ENCODE measurements at places on chromosomes 3 and 15.
A peak's percentile ranks its signal among the peaks of the same experiment; 100 is the strongest.

- no peak for DNase-seq
Measured at GRCh38 chr3:49641292-49641691, 32.9 kb upstream of the APEH start.

DNA sequence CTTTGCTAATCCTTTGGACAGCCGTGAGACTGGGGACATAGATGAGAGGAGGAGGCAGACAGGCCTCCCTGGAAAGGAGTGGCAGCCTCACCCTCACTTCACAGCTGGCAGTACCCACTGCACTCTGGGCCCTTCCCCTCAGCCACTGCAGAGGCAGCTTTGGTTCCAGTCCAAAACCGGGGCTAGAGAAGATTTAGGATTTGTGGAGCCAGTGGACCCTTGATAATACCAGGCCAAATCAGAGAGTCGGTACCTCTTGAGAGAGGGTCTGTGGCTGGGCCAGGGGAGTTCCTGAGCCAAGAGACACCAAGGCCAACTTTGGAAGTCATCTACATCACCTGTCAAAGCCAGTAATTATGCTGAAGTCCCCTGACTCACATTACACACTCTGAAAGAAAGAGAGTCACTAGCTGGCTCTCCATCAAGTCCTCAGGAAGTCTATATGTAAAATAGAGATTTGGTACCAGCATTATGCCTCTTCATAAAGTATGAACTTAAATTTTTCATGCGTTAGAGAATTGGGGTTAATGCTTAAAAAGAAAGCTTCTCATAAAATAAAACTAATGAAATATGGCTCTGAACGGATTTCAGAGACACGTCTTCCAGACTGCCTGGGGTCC, 244.1 kb upstream of the SEMA6D start:
- DNase-seq, result peak; percentile 2

DNA sequence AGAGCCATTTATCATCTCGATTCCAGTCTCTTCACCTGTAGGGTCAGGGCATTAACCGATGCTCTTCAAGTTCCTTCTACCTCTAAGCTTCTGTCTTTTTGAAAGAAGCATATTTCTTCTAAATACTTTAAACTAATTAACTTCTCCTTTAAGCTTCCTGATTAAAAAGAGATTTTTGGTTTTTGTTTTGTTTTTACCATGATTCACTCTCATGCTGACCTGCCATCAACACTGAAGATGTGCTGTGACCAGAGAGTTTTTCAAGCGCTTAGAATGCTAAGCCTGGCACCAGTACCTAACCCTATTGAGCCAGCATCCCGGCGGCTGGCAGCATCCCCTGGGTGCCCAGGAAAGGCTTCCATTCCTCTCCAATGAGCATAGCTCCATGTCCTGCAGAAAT, 89.3 kb downstream of the FOXP1 start:
- DNase-seq, result no peak

- DNase-seq, result no peak
Measured at GRCh38 chr3:13588993-13589392, 40.1 kb downstream of the FBLN2 start.

DNA sequence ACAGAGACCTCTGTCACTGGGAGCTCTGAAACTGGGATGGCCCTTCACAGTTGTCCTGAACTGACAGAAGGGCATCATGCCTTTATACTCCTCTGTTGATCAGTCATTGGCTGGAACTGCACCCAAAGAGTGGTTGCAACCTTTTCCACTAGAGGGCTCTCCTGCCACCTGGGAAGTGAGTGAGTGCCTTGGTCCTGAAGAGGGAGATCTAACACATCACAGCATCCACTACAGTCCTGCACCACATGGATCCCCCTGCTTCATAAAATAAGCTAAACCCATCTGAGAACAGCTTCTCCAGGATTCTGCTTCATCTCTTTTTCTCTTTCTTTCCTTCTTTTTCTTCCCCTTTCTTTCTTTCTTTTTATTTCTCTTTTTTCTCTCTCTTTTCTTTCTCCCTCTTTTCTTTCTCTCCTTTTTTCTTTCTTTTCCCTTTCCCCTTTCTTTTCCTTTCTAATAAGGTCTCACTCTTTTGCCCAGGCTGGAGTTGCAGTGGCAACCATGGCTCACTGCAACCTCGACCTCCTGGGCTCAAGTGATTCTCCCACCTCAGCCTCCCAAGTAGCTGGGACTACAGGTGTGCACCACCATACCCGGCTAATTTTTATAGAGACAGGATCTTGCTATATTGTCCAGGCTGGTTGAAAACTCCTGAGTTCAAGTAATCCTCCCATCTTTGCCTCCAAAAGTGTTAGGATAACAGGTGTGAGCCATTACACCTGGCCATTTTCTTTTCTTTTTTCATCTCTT, 42.8 kb upstream of the RAF1 start:
- no peak for DNase-seq

GRCh38 chr15:96767703-96768434, 437.4 kb downstream of the NR2F2 start:
- no peak for DNase-seq
